ENCODE measurements at places on chromosomes 7 and 10.

DNA sequence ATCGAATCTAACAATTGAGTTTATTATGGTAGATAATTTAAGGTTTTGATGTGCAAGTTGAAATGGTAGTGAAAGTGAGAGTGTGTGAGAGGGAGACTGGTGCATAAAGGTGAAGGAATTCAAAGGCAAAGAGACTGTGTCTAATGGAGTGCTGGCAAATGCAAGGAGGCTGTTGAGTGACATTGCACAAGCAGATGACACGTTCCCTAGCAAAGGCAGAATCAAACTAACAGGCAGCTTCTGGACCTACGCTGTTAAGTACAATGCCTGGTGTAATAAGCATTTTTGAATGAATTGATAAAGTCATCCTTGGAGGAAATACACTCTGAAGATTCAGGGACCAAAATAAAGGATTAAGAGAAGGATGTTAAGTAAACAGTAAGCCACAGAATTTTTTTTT, 11.7 kb upstream of the GPR141 start:
- no peak for DNase-seq

DNA sequence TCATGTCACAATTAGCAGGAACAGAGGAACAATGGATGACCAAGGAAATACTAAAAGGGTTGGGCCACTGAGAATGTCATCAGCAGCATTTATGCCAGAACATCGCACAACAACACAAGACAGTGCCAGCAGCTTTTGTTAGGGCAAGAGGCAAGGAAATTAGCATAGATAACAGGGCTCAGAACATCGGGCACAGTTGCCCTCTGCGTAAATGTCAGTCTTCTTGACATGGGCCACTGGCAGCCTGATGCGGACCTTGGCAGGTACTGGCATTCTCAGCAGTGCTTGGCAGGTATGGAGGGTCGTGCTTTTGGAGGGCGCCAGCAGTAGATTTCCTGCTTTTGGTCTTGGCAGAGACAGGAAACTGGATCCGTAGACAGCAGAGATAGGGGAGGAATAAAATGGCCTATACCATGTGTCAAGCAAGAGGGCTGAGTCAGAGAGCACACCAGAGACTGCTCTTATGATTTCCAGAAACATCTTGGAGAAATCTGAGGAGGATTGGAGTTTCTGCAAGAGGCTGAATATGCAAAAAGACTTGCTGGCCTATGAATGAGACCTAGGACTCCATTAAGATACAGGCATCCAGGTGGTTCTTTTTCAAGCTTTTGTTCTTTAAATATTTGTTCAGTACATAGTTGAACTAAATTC, 371.5 kb upstream of the MTPN start:
- no peak for DNase-seq

GRCh38 chr7:32588657-32589056, 93.4 kb downstream of the AVL9 start:
- no peak for DNase-seq

DNA sequence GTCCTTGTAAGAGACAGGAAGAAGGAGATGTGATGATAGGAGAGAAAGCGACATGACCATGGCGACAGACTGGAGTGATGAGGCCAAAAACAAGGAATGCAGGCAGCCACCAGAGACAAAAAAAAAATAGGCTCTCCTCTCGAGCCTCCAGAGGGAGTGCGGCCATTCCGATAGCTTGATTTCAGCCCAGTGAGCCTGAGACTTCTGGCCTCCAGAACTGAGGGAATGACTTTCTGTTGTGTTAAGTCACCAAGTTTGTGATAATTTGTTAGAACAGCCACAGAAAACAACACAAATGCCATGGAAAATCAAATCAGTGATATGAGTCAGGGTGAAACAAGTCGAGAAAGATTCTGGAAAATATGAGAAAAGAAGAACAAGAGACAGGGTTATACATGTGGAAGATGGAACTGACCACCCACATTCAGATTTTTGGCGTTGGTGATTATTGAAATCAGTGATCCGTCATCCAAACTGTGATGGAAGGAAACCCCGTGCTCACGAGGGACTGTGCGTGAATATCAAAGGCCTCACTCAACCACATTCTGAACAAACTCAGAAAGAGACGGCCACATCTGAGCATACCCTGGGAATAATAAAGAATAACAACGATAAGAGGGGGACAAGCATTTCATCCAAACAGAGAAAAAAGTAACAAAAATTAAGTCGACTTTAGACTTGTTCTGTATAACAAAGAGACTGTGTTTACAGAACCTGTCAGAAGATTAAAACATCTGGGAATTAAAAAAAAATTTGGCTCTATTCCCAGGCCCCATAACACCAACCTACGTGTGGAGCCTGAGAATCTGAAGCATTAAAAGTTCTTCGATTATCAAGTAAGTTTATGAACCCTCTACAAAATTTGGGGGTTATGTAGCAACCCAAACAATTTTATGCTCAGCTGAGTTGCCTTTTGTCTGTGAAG, 72.1 kb downstream of the EEPD1 start:
- no peak for DNase-seq

GRCh38 chr10:116126239-116126638, 146.8 kb downstream of the GFRA1 start:
- no peak for DNase-seq

- DNase-seq, result no peak
Measured at GRCh38 chr10:75266945-75267344, 31.2 kb upstream of the COMTD1 start.

DNA sequence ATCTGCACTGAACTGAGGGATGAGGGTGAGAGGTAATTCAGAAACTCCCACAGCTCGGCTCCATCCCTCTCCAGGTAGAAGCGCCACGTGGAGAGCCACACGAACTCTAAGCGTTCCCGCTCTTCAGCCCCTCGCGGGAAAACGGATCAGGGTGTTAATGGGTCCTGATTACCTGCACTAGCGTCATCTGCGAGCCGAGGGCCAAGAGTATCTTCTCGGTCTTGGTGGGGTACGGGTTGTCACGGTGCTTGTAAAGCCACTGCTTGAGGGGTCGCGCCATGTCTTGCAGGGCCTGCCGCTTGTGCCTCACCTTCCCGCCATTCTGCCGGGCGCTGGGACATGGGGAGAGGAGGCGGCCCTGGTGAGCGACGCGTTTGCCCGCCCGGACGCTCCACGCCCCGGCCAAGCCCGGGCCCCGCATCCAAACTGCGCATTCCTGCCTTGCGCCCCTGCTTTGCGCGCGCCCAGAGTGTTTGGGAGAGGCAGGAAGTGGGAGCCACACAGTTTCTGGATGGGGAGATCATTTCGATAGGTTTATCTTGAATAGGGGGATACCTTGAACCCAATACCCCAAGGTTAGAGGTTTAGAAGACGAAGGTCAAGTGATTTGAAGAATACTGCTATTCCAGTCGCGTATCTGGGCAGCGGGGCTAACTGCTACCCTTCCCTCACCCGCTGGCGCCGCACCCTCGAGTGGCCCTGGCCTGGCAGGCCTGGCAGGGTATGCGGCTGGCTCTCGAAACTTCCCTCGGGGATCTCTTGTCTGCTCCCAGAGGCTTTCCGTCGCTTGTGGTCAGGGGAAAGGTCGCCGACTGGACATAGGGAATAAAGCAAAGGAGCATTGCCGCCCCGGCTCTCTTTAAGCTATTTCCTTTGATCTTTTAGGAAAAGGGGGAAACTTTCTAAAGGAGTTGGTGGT, 4.2 kb downstream of the MKX start:
- DNase-seq, result no peak

DNA sequence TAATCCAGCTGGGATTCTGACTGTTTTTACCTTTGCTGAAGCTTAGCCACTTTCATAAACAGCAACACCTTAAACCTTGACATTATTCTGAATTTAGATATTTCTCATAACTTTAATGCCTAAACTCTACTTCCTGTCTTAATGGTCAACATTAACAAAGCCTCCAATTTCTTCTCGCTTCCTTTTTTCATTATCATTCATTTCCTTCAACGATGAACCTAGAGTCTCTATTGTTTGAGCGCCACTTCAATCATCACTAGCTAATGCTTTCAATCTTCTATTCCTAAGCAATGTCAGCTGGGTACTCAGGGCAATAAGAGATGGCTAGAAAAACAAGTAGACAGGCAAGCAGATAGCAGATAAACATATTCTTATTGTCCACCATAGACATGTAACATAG, 96.6 kb upstream of the TMEM196 start:
- no peak for DNase-seq

GRCh38 chr10:60706146-60706545, 72.1 kb upstream of the CDK1 start:
- no peak for DNase-seq

DNA sequence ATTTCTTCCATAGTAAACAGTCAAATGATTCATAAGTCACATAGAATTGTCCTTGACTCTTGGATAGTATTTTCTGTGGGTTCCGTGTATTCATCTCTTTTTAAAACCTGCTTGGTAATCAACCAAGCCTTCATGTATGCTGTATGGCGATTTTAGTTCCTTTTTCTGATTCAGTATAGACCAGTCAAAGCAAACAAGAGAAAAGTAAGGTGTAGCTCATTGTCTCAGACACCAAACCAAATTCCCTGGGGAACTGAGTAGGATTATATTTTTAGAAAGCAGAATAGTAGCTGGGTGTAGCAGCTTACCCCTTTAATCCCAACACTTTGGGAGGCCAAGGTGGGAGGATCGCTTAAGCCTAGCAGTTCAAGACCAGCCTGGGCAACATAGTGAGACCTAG, 240.5 kb downstream of the BBS9 start:
- no peak for DNase-seq

All from NCI-H2081 treated with DMSO at 0.1 percent for 48 hours (cell line).